ENCODE measurements at places on chromosomes 11 and 22. TPM values are rescaled to one million over a fixed set of nuclear protein-coding genes. Genes with fewer than 3 reads are reported as not detected.

The ARRB1 gene
- 26.4 TPM for total RNA-seq

The DSCAML1 gene
- total RNA-seq = 0.45 TPM

The TBX10 gene
- total RNA-seq = not detected

The DYNC2H1 gene
- 8.7 TPM for total RNA-seq

The SCARF2 gene
- 4.8 TPM for total RNA-seq

All from right cardiac atrium (tissue), 5 donors.